ENCODE measurements at places on chromosomes 3 and 15.

DNA sequence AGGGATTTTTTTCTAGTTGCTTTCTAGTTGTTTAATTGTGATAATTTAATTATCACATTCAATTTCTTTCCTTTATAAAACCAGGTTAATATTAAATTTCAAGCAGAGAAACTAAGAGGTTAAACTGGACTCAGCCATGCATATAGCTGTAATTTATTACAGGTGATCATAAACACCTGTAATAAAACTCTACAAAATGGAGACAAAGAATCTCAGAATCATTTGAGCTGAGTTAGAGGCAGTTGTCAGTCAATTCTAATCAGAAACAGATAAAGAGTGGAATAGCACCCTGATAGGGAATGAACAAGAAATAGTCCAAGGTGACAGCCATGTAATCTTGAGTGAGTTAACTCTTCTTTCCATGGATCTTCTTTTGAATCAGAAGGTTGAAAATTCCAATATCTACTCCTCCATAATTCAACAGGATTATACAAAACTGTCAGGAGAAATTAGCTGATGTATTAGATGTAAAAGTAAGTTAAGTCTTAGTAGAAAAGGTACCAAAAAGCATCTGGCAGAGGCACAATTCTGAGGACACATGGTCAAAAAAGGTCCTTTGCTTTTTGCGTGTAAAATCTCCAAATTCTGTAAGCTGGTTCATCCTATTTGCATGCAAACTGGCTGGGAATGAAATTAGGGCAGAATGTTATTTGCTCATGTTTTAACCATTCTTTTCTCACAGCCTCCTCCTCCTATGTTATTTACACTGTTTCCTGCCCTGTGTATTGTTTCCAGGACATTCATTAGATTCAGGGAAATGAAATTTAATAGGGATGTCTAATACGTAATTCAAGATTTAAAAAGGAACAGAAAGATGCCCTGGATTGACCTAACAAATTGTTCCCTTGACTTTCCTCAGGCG lies 39.4 kb upstream of the B3GNT5 start:
- no peak for DNase-seq

- DNase-seq, result no peak
These were observed 4.0 kb upstream of the XCR1 start for GRCh38 chr3:46031269-46031668.

DNA sequence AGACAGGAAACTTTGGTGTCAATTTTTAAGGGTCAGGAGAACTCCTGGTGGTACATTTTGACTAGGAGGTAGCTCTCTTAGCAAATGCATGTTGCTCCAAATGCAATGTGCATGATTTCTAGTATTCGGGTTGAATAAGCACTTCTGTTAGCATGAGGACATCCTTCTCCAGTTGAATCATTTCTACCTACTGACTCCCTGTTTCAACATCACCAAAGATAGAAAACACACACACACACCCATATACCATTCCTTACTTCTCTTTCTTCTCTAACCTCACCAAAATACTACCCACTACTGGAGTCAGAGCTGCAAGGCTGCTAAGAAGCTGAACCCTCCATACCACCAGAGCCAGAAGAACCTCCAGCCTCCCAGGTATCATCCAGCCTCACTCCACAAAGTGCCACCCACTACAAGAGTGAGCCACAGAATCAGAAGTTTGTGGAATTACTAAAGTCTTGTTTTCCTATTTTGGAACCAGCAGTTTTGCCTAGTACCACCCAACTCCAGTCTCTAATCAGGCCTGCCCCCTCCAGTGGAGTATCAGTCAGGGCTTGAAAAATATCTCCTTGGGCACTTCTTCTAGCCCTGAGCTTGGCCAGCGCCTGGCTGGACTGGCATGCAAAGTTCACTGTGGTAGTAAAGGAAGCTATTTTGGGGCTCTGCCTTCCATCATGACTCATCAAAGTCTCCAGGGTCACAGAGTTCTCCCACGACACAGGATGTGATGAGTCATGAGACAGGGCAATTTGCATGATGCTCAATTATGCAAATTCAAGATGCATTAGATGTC lies 110.3 kb downstream of the CYP19A1 start:
- DNase-seq, result peak; percentile 24

DNA sequence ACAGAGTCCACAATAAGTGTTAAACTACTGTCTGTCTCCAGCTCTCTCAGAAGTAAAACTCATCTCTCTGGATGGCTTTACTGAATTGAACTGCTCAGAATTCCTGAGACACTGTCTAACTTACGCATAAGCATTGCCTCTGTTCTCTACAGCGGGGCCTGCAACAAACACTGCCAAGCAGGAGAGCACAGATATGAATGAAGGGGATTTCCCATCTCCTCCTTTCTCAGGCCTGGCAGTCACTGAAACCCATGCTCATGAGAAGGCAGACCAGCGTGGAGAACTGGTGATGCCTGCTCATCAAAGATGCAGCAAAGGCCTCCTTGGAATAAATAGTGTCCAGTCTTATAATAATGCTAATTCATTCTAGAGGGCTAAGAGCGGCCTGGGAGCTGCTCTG lies 10.3 kb downstream of the RASGRP1 start:
- no peak for DNase-seq

GRCh38 chr15:66650433-66650832 lies 51.6 kb upstream of the SMAD6 start:
- DNase-seq, result no peak

GRCh38 chr3:68787106-68787626 lies 145.2 kb downstream of the TAFA4 start:
- no peak for DNase-seq

DNA sequence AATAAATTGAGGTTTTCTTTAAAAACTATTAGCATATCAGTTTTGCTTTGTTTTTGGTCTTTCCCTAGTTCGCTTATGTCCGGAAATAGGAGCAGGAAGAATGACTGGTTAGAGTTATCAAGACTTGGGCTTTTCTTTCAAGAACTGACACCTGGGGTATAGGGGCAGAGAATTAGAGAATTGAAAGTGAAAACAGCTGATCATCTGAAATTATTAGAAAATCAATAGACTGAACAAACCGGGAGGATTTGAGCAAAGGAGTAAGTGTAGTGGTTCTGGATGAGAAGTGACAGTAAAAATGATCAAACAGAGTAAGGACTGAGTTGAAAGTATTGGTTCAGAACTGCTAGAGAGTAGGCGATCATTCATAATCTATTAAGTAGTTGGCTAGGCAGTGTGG lies 6.0 kb downstream of the MINDY2 start:
- DNase-seq, result no peak

DNA sequence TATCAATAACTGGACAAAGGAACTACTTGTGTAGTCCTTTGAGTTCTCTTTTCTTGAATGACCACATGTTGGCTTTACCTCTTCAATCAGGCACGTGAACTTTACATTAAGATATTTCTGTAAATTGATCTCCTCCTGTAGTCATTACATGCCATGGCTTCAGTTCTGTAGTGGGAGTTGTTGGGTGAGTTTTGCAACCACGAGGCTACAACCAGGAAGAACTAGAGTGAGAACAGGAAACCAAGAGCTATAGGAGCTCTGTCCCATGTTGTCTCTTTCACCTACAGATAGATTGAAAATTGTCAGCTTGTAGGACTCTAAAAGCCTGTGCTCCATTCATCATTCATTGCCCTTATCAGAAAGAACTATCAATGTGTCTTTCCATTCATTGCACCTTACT lies 2.0 kb downstream of the RSRC1 start:
- DNase-seq, result no peak

DNA sequence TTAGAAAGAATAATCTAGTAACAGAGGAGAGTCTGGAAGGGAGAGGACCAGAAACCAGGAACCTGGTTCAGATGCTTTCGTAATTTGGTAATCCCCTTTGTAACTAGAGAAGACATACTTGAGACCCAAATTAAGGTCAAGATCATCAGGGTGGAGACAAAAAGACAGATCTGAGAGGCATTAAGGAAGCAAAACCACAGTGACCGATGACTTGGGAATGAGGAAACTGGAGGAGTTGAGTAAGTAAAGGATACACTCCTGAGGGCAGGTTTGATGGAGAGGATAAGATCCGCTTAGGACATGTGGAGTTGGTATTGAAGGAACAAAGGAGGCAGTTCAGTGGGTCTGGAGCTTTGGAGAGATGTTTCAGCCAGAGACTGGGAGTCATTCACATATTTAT lies 23.6 kb upstream of the BCL2A1 start:
- DNase-seq, result no peak

DNA sequence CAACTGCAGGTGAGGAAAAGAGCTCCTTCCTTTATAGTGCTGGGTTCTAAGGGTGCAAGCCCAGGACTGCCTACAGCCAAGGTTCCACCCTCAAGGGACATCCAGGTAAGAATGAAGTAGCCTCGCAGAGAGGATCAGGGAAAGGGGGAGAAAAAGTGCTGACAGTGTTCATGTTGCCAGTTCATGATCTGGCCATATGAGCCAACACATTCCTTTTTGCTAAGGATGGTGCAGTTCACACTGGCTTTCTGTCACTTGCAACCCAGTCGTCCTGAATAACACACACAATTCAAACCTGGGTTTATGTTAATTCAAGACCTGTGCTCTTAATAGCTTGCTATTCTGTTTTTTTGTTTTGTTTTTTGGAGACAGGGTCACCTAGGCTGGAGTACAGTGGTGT lies 9.0 kb downstream of the CLN6 start:
- DNase-seq, result no peak

- DNase-seq, result no peak
These were observed 260.0 kb downstream of the EBLN2 start for GRCh38 chr3:73321286-73321999.

DNA sequence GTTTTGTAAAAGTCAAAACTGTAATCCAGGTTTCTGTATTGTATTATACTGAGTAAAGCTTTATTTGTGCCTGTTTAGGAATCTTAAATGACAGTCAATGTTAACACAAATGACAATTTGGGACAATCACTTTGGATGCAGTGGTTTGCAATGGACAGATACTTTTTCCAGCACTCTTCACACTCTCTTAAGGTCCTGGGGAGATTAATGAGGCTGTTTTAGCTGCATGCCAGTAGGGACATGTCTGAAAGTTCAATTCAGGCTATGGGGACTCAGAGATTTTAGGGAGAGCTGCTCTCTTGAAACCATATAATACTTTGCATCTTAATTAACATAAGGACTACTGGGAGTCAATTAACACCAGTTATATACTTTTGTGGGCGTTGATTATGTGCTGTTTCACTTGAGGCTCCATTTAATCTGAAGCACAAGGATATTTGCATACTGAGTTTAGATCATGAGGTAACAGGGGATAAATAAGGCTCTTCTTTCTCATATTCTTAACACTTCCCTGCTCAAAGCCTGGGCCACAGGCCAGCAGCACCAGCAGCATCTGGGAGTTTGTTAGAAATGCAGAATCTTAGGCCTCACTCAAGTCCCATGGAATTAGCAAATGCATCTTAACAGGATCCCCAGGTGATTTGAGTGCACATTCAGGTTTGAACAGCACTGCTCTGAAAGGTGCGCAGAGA lies 972.8 kb downstream of the PLOD2 start:
- DNase-seq, result no peak

GRCh38 chr15:61075741-61076140 lies 153.4 kb downstream of the RORA start:
- no peak for DNase-seq

GRCh38 chr3:186788482-186789370 lies 5.3 kb downstream of the EIF4A2 start:
- DNase-seq, result no peak

- no peak for DNase-seq
These were observed at the start of gene DNAJA4 for GRCh38 chr15:78264304-78265136. Gene DNAJA4 (plus strand): TSS chr15:78264562. CDS start chr15:78264764, 202 bp downstream.

DNA sequence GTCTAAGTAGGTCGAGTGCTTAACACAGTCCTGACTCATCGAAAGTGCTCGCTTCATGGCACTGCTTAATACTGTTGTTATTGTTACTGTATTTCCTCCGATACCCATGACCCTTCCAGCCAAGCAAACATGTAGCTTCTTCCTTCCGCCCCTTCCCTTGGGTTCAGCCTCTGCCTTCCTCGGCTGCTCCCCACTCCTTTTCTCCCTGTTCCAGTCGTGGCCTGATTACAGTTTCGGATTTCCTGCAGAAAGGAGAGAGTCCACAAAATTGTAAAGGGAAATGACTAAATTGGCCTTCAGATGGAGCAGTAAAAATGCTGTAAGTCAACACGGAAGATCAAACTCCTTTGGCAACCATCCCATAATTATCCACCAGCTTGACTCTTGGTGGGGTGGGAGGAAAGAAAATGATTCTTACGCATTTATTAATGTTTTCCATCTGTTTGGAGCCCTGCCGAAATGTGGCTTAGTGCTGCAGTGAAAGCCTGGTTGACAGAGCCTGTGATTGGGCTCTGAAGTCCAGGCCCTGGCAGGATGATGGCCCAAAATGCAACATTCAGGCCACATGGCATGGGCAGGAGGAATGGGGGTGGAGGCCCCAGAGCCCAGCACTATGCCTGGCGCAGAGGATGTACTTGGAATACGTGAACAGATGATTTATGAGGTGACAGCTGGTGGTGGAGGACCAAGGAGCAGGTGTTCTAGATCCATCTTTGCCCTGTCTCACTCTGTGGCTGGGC lies 37.6 kb downstream of the FAM3D start:
- DNase-seq, result no peak

GRCh38 chr15:74270155-74270554 lies 34.0 kb downstream of the CCDC33 start:
- DNase-seq, result no peak

GRCh38 chr15:90349072-90349471 lies 3.0 kb upstream of the ZNF774 start:
- no peak for DNase-seq

DNA sequence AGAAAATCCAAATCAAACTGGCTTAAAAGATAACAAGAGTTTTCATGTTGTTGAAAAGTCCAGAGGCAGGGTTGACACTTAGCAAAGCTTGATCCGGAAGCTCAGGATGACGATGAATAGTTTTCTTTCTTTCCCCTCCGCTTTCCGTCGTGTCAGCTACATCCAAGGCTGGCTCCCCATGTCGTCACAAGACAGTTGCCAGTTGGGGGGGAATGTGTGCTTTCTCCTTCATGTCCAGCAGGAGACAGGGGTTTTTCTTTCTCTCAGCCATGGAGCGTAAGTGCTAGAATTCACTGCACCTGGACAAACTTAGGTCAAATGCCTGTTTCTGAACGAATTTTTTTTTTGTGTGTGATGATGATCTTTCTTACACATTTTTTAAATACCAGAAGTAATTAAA lies 273.8 kb upstream of the RGMA start:
- DNase-seq, result no peak
